Upper lobe of left lung (tissue), 6 donors: ENCODE measurements at places on chromosomes 7 and 10. TPM values are rescaled to one million over a fixed set of nuclear protein-coding genes. Genes with fewer than 3 reads are reported as not detected.

HSPA12A gene
- total RNA-seq = 4.2 TPM

HYAL4 gene
- not detected for total RNA-seq

DLX6 gene
- total RNA-seq = not detected

CEP55 gene
- 3.3 TPM for total RNA-seq

DNA sequence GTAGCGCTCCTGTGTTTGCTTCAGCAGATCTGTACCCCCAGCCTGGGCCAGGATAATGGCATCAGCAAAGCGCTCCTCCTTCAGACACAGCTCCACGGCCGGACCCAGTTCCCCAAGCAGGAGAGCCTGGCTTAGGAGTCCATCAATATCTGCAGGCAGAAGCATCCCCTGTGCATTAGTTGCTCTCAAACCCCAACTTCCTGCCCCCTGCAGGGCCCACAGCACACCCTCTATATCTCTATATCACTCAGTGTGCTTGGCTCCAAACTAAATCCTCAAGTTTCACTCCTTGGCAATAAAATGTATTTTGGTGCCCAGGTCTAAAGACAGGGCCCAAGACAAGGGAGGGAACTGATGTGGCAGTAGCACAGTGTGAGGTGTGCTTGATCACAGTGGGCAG, 21.6 kb downstream of the SEC31B start:
- H3K27me3 ChIP-seq = no peaks in the 10 kb centered on the region
- H3K4me3 ChIP-seq = no peak overlapping the region
- no peaks in the 10 kb centered on the region for H3K4me1 ChIP-seq
- no peak overlapping the region for H3K27ac ChIP-seq

DNA sequence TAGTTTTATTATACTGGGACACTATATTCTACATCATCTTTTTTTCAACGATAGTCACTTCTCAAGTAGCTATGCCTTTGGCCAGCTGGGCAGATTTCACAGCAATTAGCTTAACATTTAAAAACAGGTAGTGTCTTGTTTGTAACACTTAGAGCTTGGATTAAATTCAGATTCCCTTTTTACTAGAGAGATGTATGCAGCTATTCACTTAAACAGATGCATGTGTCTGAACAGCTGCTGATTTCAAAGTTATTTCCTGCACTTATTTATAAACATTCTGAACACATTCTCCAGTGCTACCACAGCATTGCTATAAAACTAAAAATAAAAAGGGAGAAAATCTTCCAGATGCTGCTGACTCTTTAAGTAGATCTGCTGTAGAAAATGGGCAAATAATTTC, 637.2 kb downstream of the POM121L12 start:
- H3K27ac ChIP-seq = no peak overlapping the region
- no peak for DNase-seq
- H3K4me1 ChIP-seq = no peaks in the 10 kb centered on the region
- H3K36me3 ChIP-seq = no peaks in the 10 kb centered on the region

DNA sequence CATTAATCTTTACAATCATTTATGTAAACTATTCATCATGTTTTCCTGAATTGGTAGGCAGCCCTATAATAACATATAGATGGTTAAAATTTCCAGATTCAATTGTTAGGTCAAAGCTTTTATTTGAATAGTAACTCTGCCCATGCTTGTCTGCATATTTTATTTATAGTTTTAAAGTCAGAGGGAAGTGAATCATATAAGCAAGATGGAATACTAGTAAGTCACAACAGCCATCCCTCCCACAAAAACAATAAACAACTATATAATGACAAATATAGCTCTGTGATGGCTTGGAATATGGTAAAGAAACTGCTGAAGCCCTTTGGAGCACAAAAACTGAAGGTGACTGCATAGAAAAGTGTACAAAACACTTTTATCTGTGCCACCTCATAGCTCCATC, 156.3 kb upstream of the TMEM106B start:
- no peaks in the 10 kb centered on the region for H3K4me1 ChIP-seq
- H3K27me3 ChIP-seq = no peaks in the 10 kb centered on the region
- DNase-seq = no peak
- H3K4me3 ChIP-seq = no peak overlapping the region
- H3K27ac ChIP-seq = no peak overlapping the region
- no peaks in the 10 kb centered on the region for H3K36me3 ChIP-seq

DNA sequence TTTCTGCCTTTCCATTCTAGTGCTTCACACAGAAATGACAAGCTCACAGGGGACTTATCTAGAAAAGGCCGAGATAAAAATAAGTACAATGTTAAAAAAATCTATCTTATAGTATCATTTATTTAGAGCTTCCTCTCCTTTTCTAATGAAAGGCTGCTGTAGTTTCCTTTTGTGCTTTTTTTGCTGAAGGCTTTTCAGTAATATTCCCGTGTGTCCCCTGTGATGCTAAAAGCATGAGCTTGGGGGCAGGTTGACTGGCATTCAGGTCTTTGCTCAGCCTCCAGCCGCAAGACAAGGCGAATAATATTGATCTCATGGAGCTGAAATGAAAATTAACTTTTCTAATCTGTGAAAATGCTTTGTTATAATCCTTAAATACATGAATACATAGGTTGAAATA, 143.0 kb downstream of the ST7 start:
- H3K27ac ChIP-seq = no peak overlapping the region
- H3K4me3 ChIP-seq = no peak overlapping the region
- H3K36me3 ChIP-seq = no peaks in the 10 kb centered on the region
- no peak for DNase-seq

DNA sequence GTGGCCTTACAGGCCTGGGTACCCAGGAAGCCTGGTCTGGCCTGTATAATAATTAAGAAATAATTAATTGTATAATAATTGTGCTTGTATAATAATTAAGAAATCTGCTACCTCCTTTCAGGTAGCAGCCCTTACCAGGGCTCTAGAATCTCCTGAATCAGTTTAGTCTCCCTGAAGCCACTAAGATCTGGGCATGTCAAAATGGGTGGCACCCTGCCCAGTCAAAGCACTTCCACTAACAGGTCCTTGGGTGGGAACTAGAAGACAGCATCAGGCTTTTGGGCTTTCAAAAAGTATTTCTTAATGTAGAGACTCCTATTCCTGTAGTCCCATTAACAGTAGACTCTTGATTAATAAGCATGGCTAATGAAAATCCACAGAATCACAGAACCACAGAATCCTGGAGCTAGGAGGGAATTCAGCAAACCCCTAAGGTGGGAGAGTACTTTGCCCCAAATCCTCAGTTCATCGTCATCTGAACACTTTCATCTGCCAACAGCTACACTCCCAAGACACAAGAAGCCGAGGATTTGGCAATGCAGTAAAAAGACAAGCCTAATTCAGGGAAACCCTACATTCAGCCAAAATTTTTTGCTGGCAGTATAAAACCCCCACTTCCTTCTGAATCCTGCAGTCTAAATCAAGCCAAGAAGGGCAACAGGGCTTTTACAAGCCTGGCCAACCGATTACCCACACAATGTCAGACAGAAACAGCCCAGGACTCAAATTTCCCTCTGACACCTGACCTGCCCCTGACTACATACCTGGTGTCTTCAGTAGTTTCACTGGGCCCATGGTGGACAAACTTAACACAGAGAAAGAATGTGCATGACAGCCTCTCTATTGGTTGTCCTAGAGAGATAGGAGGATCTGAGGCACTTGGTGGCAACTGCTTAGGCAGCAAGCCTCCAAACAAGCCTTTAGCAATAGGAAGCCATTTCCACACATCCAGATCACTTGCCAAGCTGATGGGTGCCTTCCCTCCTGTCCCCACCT, 5.9 kb upstream of the IL6 start:
- no peak overlapping the region for H3K4me3 ChIP-seq
- peaks cover 32% of the 10 kb centered on the region for H3K4me1 ChIP-seq
- H3K36me3 ChIP-seq = no peaks in the 10 kb centered on the region

DNA sequence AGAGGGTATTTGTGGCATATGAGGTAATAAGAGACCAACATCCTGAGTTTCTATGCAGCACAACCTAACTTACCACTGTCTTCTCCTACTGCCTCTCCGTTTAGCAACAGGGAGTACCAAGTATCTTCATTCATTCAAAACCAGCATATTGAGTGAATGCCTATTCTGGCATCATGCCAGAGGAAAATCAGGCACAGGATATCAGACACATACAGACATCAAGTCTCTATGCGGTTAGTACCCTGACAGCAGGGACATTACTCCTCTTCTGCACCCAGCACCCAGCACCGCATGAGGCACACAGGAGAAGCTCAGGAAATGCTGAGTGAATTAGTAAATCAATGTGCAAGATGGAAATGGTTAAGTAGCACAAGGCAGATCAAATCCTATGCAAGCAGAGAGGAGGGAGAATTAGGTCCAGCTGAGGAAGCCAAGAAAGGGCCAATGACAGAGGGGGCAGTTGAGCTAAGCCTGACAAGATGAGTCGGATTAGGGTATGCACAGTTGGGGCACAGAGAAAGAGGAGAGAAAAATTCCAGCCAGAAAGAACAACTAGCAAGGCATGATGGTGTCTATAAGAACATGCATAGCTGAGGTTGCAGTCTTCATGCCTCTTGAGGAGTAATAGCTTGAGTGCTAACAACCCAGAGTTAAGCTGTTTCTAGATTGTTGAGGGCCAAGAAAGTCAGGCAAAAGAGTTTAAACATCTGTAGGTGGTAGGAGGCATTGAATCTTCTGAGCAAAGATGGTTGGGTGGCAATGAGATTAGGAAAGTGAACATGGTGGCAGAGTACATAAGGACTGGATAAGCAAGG, 146.0 kb downstream of the PLXNA4 start:
- no peaks in the 10 kb centered on the region for H3K27me3 ChIP-seq
- no peaks in the 10 kb centered on the region for H3K4me1 ChIP-seq
- no peak for DNase-seq
- H3K36me3 ChIP-seq = no peaks in the 10 kb centered on the region
- H3K27ac ChIP-seq = no peak overlapping the region

DNA sequence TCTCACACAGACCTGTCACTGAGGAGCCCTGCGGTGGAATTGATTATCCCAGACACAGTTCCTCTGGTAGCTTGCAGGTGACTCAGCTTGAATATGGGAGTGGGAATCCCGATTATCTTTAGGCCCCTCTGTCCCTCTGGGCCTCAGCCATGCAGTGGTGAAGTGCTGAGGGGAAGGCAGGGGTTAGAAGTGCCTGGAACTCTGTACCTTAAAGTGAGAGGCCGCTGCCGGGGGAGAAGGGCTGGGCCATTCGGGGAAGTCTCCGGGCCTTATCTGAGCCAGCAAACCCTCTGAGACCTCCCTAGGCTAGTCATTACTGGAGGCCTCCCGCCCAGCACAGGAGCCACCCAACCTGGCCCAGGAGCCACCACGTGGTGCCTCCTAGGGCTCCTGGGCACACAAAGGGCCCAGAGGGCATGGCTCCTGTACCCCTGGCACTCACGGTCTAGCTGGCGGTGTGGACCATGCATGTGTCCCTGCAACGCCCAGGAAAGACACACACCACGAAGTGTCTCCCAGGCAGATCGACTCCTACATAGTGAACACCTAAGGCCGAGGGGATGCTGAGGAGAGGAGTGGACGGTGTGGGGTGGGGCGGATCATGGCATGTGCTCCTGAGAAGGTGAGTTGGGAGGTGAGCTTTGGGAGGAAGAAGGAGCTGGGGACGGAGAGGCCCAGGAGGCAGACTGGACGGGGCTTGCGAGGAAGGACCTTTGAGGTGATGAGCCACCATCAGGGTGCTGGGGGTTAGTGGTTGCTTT, 56.2 kb downstream of the HK1 start:
- no peak overlapping the region for H3K4me3 ChIP-seq
- DNase-seq = peak; percentile 27
- H3K36me3 ChIP-seq = no peaks in the 10 kb centered on the region
- no peaks in the 10 kb centered on the region for H3K27me3 ChIP-seq
